Kidney (tissue), 22 donors: ENCODE measurements at places on chromosomes 1 and 21. TPM values are rescaled to one million over a fixed set of nuclear protein-coding genes. Genes with fewer than 3 reads are reported as not detected.
A peak's percentile ranks its signal among the peaks of the same experiment; 100 is the strongest.

Gene CLEC20A
- polyA plus RNA-seq = not detected

Gene VWA5B1
- 0.69 TPM for polyA plus RNA-seq

GRCh38 chr1:85058311-85058710 lies 10.0 kb upstream of the MCOLN3 start:
- no peak for DNase-seq

Gene AMY2A
- polyA plus RNA-seq = 0.26 TPM

Gene LCE1B
- polyA plus RNA-seq = not detected

- DNase-seq = no peak
Observed at GRCh38 chr1:230982696-230983095, 3.8 kb downstream of the ARV1 start.

Gene CELA2A
- polyA plus RNA-seq = not detected

Gene GFI1
- 0.17 TPM for polyA plus RNA-seq

- DNase-seq = peak; percentile 88
Observed at GRCh38 chr1:235326719-235327558, 1.0 kb downstream of the ARID4B start.

Gene TRPM2
- 2.0 TPM for polyA plus RNA-seq

Gene NUP210L
- polyA plus RNA-seq = not detected

- DNase-seq = no peak
Observed at GRCh38 chr1:209268479-209268878, 315.0 kb upstream of the CAMK1G start.

- no peak for DNase-seq
Observed at GRCh38 chr1:97385536-97386277, 535.1 kb downstream of the DPYD start.

- DNase-seq = peak; percentile 56
Observed at GRCh38 chr1:246608616-246609376, 42.5 kb downstream of the CNST start.

GRCh38 chr1:184036517-184036949 lies 995 bp downstream of the COLGALT2 start:
- peak; percentile 82 for DNase-seq

Gene HSPA6
- polyA plus RNA-seq = 2.6 TPM

- DNase-seq = no peak
Observed at GRCh38 chr1:201557572-201557958, 18.6 kb downstream of the NAV1 start.

- DNase-seq = no peak
Observed at GRCh38 chr1:158607296-158607695, 2.2 kb downstream of the OR10Z1 start.

- no peak for DNase-seq
Observed at GRCh38 chr1:95249916-95250315, 15.9 kb downstream of the RWDD3 start.

DNA sequence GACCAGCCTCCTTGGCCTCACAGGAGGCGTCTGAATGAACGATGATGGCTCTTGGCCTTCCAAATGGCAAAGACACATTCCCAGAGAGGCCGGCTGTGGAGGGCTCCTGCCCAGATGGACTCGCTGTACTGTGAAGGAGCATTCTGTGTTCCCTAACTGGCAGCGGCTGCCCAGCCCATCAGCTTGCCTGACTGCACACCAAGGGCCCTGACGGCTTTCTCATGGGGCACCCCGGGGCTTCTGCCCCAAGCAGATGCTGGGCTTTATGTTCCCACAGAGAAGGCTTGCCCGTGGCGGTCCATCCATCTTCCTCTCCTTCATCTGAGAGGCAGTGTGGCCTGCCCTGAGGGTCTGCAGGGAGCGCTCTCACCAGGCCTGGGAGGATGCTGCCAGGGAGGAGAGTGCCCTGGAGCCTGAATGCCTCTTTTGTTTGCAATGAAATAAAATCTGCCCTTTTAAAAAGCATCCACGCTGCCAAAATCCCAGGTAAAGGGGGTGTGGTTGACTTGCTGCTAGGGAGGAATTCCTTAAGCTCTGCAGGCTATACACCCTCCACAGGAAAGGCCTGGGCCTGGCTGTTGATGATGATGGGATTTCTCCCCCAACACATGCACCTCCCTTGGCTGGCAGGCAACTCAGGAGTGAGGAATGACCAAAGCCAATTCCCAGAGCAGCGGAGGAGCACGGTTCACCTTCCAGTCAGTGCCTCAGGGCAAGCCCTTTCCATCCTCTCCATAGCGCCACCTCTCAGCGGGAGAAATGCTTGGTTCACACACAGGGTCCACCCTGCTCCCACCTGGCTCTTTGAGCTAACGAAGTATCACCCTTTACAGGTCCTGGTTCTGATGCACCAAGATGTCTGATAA lies 84.6 kb upstream of the SSX2IP start:
- no peak for DNase-seq

GRCh38 chr1:37748565-37748964 lies 16.4 kb downstream of the EPHA10 start:
- DNase-seq = no peak

GRCh38 chr1:71031426-71031825 lies 16.2 kb downstream of the PTGER3 start:
- no peak for DNase-seq

DNA sequence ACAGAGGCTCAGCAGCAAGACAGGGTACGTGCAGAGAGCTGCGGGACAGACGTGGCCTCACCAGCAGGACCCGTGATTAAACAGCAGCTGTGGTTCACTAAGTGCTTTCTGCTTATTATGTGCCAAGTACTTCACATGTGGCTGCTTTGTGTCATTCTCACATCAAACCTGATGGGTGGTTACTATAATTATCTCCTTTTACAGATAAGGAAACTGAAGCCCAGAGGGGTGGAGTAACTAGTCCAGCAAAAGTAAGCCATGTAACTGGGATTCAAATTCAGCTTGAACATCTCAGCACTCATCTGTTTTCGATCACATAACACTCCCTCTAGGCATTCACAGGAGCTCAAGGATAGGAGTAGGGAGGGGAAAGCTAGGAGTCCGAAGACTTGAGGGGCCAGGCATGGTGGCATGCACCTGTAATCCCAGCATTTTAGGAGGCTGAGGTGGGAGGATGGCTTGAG lies 50.8 kb upstream of the CLIC4 start:
- no peak for DNase-seq

DNA sequence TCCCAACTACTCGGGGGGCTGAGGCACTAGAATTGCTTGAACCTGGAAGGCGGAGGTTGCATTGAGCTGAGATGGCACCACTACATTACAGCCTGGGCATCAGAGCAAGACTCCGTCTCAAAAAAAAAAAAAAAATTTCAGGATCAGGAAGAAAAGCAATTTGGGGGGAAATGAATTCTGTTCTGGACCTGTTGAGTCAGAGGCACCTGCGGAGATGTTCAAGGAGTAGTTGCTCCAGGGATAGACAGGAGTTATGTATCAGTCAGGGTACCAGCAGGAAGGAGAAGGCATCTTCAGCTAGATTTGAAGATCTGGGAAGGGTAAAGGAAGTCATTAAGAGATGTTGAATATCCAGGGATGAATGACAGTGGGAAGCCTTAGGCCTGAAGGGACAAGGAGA lies 2.9 kb upstream of the RHBDL2 start:
- DNase-seq = no peak

DNA sequence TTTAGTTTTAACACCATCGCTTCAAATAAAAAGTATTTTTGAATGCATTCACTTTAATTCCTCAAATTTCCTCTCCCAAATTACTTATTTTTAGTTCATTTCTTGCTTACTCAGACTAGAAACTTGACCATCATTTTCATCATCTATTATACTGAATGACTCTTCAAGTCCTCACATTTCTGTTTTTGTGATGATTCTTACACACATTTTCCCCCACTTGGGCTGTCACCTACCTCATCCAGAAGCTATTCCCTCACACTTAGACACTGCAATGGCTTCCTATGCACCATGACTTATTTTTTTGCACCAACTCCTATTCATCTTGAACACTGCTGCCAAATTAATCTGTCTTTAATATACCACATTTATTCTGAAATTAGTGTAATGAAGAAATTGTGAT lies 239.6 kb upstream of the DUSP10 start:
- DNase-seq = no peak

DNA sequence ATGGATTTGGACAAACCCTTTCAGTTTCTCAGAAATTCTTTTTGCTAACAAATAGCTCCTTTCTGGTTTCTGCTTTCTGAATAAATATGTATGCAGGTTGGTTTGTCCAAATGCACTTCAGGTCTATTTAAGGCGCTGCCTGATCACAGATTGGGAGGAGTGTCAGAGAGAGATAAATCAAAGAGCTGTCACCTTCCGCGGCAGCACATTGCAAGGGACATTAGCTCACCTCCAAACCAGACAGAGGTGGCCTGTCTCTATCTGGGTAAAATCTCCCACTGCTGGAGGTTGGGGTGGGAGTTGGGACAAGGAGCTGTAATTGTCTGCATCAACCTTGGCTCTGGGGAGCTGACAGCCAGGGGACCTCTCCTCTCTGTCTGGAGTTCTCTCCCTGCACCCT lies 25.2 kb downstream of the PRAMEF20 start:
- no peak for DNase-seq

Gene GUCA2A
- not detected for polyA plus RNA-seq

DNA sequence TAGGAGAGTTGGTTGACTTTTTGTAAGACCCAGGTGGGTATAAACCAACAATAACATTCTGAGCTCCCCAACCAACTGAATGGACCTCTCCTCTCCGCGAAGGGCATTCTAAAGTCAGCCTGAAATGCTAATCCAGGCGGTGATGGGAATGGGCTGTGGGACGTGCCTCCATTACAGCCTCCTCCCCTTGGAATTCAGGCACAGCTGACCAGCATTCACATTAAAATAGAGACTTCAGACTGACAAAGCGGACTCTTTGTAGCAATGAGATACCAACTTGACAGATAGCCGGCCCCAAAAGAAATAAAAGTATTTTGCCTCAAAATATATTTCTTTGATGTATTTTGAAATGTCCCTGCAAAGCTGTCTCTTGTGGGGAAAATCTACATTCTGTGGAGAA lies 101.7 kb downstream of the KIF26B start:
- DNase-seq = no peak

GRCh38 chr21:27094184-27094948 lies 127.5 kb upstream of the ADAMTS5 start:
- DNase-seq = no peak

DNA sequence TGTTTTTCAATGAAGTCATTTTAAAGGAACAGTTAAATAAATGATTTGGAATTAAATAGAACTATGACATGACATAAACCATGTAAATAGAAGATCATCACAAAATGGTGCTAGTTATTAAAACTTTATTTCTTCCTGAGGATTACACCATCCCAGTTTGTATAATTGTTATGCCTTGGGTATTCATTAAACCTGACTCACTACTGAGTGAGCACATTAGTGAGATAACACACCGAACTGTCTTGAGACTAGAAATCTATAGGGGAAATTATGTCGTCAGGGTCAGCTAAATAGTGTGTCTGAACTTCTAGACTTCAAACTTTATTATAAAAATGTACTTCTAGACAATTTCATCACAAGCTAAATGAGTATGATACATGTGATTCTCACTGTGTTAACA lies 189.4 kb downstream of the NCAM2 start:
- DNase-seq = no peak

Gene CFAP141
- polyA plus RNA-seq = not detected

GRCh38 chr21:36744560-36745231 lies 45.8 kb downstream of the SIM2 start:
- DNase-seq = peak; percentile 88

- DNase-seq = no peak
Observed at GRCh38 chr1:50877641-50878040, 82.4 kb downstream of the FAF1 start.

Gene CELA2B
- not detected for polyA plus RNA-seq

DNA sequence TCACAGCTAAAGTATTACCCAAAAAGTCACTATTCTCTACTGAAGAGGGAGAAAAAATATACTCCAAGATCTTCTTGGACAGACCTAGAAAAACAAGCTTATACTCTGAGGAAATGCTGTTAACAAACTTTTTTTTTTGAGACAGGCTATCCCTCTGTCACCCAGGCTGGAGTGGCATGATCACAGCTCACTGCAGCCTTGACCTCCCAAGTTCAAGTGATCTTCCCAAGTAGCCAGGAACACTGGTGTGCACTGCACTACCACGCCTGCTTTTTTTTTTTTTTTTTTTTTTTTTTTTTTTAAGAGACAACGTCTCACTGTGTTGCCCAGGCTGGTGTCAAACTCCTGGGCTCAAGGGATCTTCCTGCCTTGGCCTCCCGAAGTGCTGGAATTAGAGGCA lies 17.3 kb downstream of the GLRX2 start:
- no peak for DNase-seq

DNA sequence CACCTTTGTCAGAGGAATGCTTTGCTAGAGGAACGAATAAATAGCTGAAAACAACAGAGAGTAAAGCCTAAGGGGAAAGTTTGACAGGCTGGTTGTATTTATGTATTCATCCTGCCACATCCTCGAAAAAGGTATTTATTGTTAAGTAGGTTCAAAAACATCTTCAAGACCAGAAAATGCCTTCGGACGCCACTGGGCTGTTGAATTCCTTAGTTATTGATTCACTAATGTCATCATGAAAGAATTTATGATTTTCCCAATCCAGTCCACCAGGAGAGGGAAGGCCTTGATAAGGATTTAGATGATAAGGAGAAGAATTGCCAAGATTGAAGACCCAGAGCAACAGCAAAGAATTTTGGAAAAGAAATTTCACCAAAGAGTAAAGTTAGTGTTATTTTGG lies 35.2 kb upstream of the MAB21L3 start:
- DNase-seq = no peak

GRCh38 chr1:51969038-51969705 lies 21.3 kb downstream of the RAB3B start:
- no peak for DNase-seq

DNA sequence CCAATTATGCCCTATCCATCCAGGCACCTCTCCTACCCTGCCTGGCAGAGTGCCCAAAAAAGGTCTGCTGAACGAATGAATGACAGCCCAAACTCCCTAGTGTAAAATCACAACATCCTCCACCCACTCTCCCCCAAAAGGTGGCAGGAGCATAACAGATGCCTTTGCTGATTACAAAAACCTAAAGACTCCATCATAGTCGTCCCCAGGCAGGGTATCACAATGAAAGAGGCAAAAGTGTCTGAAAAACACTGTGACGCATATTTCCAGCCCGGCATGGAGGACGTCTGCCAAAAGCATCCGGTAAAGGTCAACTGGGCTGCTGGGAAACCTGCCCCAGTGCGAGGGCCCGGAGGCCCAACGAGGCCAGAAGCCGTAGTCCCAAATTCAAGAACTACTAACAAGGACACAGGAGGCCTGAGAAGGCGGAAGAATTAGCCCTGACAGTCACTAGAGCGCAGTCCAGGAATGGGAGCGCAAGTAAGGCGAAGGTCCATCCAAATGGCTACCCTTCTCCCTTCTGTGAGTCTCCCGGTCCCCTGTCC lies 576 bp downstream of the SMIM12 start:
- DNase-seq = no peak

- no peak for DNase-seq
Observed at GRCh38 chr1:11920239-11920903, 5.9 kb downstream of the KIAA2013 start.

- no peak for DNase-seq
Observed at GRCh38 chr1:161223805-161224694, 622 bp upstream of the APOA2 start.

- DNase-seq = no peak
Observed at GRCh38 chr1:119367432-119368124, 1.0 kb upstream of the HAO2 start.

Gene MCOLN2
- 0.56 TPM for polyA plus RNA-seq

Gene VAV3
- polyA plus RNA-seq = 61.6 TPM

Gene LCE1C
- polyA plus RNA-seq = not detected
